ENCODE measurements at places on chromosomes 7 and 10.

GRCh38 chr7:153383781-153384180, 624.2 kb downstream of the ACTR3B start:
- no peak for DNase-seq

DNA sequence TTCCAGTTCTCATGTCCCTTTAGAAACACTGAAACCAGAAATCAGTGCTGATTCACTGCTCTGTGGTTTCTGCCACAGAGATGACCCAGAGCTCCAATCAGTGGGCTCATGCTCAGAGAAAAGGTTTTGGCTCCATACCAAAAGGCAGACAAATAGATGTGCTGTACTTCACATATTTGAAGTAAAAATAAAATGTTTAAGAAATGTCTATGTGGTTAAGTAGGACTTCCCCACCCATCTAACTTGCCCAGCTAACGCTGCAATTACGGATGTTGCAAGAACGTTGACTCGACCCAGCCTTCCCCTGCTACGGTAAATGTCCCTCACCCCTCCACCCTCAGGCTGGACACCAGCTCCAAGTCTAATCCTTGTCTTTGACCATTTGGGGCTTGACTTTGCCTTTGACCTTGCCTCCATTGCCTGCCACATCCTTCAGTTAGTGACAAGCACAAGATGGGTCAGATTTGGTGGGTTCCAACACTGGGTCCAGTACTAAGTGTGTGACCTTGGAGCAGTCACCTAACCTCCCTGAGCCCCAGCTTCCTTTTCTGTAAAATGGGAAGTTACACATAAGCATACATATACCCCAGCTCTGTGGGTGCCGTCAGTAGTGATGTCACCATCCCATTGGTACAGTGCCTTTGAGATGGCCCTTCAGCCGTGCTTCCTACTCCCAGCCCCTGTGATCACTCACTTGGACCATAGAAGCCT, 95.8 kb downstream of the CHST15 start:
- peak; percentile 68 for DNase-seq

GRCh38 chr10:7788639-7789286, 786 bp downstream of the ATP5F1C start:
- DNase-seq = no peak

DNA sequence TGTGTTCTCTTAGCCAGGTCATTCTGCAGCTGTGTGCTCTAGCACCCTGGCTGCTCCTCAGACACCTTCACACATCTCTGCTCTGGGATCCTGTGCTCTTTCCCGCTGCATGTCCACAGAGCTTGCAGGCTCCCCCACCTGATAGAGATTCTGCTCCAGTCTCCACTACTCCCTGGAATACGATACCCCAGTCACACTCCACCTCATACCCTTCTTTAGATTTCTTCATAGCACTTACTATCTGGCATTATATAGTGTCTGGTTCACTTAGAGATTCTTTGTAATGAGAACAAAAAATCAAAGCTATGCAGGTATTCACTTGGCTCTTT, 88.0 kb downstream of the CELF2 start:
- DNase-seq = no peak

DNA sequence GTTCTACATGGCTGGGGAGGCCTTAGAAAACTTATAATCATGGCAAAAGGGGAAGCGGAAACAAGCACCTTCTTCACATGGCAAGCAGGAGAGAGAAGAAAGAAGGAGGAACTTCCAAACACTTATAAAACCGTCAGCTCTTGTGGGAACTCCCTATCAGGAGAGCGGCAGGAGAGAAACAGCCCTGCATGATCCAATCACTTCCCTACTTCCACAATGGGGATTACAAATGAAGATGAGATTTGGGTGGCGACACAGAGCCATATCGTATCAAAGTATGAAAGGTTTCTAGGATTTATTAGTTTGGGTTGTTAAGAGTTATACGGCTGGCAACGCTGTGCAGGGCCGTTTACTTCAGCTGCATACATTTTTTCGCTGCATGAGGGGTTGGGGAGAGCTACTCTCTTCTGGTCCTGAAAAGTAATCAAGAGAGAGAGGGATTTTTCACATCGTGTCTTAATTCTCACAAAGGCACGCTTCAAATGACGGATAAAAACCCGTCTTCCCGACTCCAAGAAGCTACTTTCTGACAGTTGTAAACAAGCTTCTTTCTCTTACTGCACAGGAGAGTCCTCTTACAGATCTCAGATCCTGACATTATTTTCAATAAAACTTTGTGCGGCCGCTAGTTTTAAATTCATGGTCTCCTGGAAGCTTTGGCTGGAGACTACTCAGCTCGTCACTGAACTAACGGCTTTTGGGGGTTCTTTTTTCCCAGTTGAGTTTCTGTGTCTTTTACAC, 751 bp upstream of the GTPBP10 start:
- no peak for DNase-seq

DNA sequence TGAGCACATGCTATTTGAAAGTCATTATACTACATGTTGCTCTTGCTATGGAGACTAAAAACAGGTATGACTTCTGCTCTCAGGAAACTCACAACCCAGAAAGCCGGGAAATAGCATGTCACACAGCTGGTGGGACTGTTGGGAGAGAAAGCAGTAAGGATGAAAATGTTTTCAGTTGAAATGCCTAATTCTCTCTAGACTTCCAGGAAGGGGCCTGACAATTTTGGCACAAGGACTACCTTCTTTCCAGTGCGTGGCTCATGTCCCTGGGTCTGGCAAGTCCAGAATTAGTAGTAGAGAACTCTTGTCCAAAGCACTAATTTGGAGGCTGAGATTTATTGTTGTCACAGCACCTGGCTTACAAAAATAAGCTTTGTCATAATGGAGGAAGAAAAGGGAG, 567.6 kb downstream of the LRMDA start:
- no peak for DNase-seq

- no peak for DNase-seq
These were observed 355.5 kb downstream of the GLRX3 start for GRCh38 chr10:130491693-130492050.

DNA sequence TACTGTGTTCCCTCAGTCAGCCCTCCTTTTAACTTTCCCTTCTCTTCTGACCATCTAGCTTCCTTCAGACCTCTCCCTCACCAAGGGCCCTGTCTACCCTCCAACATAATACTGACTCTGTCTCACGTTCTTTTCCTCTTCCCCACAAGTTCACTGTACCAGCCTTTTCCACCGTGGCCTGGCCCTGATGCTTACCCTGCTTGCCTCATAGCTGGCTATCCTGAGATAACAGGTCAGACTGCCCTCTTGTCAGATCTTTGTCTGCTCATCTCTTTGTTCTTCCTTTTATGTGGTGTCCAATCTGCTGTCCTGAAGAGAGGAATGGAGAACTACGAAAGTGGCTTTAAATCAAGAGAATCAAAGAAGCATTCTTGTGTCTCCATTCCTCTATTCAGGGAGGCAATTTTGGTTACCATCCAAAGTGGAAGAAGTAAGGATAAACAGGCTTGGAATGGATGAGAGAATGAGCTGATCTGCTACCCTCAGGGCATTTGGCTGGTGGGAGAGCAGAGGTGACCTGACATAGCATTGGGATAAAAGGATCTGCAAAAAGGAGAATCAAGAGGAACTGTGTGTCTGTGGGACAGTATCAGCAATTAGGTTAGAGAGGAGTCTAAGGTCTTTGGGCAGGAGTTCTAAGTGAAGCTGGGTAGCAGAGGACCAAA, 8.1 kb downstream of the BTAF1 start:
- no peak for DNase-seq

DNA sequence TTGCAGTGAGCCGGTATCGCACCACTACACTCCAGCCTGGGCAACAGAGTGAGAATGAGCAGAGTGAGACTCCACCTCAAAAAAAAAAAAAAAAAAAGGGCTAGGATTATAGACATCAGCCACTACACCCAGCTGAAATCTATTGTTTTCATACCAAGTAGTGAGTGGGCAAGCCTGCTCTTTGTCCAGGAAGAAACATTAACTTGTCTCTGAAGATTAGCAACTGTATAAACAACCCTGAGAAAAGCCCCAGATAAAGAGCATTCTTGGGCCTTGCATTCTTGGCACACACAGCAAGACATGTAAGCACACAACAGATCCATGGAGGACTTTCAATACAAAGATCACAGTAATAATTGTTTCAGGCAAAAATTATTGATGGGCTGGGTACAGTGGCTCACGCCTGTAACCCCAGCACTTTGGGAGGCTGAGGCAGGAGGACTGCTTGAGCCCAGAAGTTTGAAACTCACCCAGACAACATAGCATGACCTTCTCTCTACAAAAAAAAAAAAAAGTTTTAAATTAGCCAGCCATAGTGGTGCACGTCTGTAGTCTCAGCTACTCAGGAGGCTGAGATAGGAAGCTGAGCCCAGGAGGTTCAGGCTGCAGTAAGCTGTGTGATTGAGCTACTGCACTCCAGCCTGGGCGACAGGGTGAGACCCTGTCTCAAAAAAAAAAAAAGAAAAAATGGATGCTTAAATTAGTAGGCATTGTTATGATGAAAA, 4.4 kb downstream of the PSPH start:
- no peak for DNase-seq

GRCh38 chr10:98340261-98340939, 72.4 kb upstream of the LOXL4 start:
- DNase-seq = no peak

- DNase-seq = no peak
These were observed 19.7 kb downstream of the CYTH3 start for GRCh38 chr7:6252748-6253147.

Data from GOT3 (cell line).